GM23248 (cell line): ENCODE measurements at places on chromosomes 2 and 18. TPM values are rescaled to one million over a fixed set of nuclear protein-coding genes. Genes with fewer than 3 reads are reported as not detected.

GRCh38 chr2:30139131-30139870 is 7.5 kb upstream of the YPEL5 start:
- no peak overlapping the region for H3K27ac ChIP-seq
- H3K4me1 ChIP-seq, result no peaks in the 10 kb centered on the region
- no peak for DNase-seq
- no peaks in the 10 kb centered on the region for H3K36me3 ChIP-seq

DNA sequence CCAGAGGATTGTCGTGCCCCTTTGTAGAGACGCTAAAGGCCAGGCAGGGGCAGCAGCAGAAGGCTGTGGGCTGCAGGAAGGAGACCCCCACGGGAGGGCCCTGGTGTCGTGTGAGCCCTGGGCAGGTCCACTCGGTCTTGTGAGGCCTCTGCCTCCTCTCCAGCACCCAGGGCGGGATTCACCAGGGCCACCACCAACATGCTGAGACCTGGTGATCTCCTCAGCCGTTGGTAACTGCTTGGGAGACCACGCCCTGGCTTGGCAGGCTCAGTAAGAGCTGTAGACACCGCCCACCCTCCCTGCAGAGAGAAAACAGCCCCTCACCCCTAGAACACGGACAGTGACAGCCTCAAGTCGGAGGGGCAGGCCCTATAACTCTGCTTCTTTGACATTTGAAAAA is 21.1 kb downstream of the MBP start:
- no peak overlapping the region for H3K4me3 ChIP-seq
- DNase-seq, result no peak
- H3K27ac ChIP-seq, result no peak overlapping the region

DNA sequence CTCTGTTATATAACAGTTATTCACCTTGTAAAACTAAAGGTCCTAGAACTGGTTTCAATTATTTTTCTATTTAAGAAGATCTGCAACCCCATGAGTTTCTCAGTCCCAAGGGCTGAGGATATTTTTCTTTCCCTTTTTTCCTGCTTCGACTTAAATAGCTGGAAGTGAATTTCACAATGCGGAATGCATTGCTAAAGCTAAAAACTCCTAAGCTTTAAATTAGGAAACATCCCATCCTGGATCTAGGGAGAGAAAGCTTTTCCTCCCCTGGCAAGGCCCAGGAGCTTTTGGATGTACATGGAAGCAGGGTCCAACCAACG is 1.4 kb downstream of the RFX8 start:
- DNase-seq, result peak; percentile 70
- peaks cover 39% of the 10 kb centered on the region for H3K4me1 ChIP-seq
- H3K36me3 ChIP-seq, result no peaks in the 10 kb centered on the region
- no peaks in the 10 kb centered on the region for H3K27me3 ChIP-seq

- H3K27me3 ChIP-seq, result no peaks in the 10 kb centered on the region
- no peak overlapping the region for H3K4me3 ChIP-seq
- H3K4me1 ChIP-seq, result no peaks in the 10 kb centered on the region
- no peak for DNase-seq
These were observed 10.1 kb upstream of the STK17B start for GRCh38 chr2:196181484-196181883.

DNA sequence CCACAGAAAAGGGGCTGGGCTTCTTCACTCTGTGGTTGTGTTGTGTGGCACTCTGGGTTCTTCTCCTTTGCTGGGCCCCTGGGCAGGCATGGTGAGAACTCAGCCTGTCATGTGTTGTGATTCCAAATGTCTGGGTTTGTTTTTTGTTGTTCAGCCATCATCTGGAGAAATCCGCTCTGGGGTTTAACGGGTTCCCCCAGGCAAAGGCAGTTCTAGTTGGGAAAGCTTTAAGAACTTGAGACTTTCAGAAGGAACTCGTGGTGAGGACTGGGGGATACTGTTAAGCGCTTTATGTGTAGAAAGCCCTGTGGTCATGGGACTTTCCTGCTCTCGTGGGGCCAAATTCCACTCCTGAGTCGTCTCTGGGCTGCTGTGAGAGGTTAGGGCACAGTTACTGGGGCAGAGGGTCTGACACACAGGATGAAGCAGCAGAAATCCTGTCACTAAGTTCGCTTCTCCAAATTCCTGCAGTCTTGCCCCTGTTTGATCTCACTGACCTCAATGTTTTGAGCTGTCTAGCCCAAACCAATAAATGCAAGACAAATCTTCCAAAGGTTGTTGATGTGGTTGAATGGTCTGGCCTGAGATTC is 87.7 kb downstream of the RAPGEF4 start:
- DNase-seq, result no peak
- no peak overlapping the region for H3K4me3 ChIP-seq
- H3K27ac ChIP-seq, result no peak overlapping the region
- H3K27me3 ChIP-seq, result no peaks in the 10 kb centered on the region
- H3K36me3 ChIP-seq, result no peaks in the 10 kb centered on the region

- no peaks in the 10 kb centered on the region for H3K27me3 ChIP-seq
- peak; percentile 13 for DNase-seq
- H3K27ac ChIP-seq, result no peak overlapping the region
- no peaks in the 10 kb centered on the region for H3K4me1 ChIP-seq
- no peak overlapping the region for H3K4me3 ChIP-seq
These were observed 54.7 kb downstream of the FARP2 start for GRCh38 chr2:241410739-241411176.

DNA sequence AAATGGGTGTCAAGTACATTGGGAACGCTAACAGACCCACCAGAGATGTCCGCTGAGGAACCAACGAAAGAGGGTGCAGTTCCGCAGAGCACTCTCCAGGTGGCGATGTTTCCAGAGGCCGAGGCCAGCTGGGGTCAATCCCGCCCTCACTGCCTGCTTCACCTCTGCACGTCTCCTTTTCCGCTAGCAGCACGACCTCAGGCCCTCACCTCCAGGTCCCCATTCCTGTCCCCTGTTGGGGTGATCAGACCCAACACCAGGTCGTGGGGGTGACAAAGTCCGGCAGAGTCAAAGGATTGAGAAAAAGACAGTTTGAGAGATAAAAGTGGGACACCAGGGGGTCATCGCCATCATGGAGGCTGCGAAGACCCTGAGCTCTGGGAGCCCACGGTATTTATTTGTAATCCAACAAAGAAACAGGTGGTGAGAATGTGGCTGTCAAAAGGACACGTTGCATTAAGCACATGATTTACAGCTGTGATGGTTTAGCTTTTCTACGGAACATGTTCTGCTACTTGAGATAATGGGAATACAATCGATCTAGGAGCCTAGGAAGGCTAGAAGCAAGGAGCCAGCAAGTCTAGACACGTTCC is 27.3 kb downstream of the ZAP70 start:
- H3K4me1 ChIP-seq, result peaks cover 5% of the 10 kb centered on the region; the same call in 1 of the 2 replicates
- H3K27me3 ChIP-seq, result no peaks in the 10 kb centered on the region
- no peak overlapping the region for H3K27ac ChIP-seq
- H3K36me3 ChIP-seq, result no peaks in the 10 kb centered on the region
- peak; percentile 65 for DNase-seq

DNA sequence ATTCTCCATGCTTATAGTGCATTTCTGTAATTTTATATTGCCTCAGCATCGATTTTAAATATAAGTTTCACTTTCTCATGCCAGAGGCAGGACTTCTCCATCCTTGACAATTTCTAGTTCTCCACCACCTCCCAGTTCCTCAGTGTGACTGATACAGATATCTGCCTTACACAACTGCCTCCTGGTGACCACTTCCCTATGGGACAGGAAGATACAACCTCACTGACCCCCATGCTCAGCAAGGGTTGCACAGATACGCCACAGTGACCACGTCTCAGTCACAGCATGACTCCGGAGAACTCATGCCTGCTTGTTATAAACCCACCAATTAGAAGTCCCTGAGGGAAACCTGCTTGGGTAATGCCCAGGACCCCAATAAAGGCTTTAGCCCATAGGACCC is 284.0 kb upstream of the MC4R start:
- H3K27me3 ChIP-seq, result no peaks in the 10 kb centered on the region
- no peak for DNase-seq
- H3K27ac ChIP-seq, result no peak overlapping the region
- no peaks in the 10 kb centered on the region for H3K36me3 ChIP-seq
- no peaks in the 10 kb centered on the region for H3K4me1 ChIP-seq

DNA sequence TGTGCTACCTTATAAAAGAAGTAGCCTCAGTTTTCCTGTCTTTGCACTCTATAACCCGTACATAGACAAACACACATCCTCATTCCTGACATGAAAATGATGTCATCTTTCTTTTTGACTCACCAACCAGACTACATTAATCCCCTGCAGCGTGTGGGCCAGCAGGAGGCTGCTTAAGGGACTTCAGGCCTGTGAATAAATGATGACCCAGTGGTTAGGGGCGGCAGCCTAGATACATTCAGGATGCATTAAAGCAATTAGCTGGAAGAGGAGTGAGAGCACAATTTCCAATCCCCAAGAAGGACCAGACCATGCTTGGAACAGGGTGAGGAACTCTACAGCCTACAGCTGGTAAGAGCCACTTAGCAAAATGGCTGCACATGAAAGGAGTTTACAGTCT is 57.3 kb upstream of the KLF7 start:
- peaks cover 39% of the 10 kb centered on the region for H3K4me1 ChIP-seq
- H3K36me3 ChIP-seq, result no peaks in the 10 kb centered on the region
- H3K27me3 ChIP-seq, result no peaks in the 10 kb centered on the region
- peak; percentile 79 for DNase-seq

GRCh38 chr2:125745514-125745913 is 910.4 kb upstream of the GYPC start:
- no peaks in the 10 kb centered on the region for H3K4me1 ChIP-seq
- H3K27me3 ChIP-seq, result no peaks in the 10 kb centered on the region
- no peak overlapping the region for H3K4me3 ChIP-seq
- H3K36me3 ChIP-seq, result no peaks in the 10 kb centered on the region

DNA sequence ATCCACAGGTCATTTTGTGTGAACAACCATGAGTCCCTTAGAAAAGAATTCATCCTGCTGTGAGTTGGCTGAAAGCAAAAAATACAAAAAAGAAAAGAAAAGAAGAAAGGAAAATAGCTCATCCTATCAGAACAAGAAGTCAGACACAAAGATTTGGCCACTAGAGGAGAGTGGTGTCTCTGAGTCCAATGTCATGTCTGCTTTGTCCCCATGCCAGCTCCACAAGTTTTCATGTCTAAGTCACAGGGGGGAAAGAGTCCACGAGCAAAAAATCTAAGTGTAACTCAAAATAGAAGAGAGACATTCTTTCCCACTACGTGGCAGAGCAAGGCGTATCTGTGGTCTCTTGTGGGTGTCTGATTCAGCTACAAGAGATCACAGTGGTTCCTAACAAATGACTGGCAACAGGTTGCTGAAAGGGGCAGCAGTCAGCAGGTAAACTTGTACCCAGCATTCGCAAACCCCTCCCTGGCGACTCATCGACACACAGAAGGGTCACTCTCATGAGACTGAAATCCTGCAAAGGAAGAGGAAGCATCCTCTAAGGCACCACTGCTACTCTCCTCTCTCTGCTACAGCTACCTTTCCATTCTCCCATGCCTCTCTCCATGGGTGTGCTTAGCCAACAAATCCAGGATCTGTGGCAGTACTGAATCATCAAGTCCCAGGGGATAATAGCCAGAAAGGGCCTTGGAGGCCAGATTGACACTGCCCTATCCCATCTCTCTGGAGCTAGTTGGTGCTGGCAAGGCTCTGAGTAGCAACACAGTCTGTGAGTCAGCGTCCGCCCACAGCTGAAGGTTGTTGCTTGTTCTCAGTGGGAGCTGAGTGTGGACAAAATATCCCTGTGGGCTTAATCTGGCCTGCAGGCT is 123.0 kb upstream of the SLC39A10 start:
- no peaks in the 10 kb centered on the region for H3K36me3 ChIP-seq
- peak overlapping the region; percentile 79 for H3K4me3 ChIP-seq
- H3K27ac ChIP-seq, result peak overlapping the region; percentile 95
- no peaks in the 10 kb centered on the region for H3K27me3 ChIP-seq
- H3K4me1 ChIP-seq, result peaks cover 47% of the 10 kb centered on the region
- peak; percentile 99 for DNase-seq

- no peaks in the 10 kb centered on the region for H3K27me3 ChIP-seq
- H3K36me3 ChIP-seq, result no peaks in the 10 kb centered on the region
- no peak overlapping the region for H3K4me3 ChIP-seq
- no peak for DNase-seq
- no peak overlapping the region for H3K27ac ChIP-seq
These were observed 121.0 kb downstream of the ANKRD44 start for GRCh38 chr2:197189426-197190099.

The CUL3 gene
- total RNA-seq, result 34.0 and 47.8 TPM in 2 replicates

The MYO5B gene
- not detected in 2 replicates for total RNA-seq

The GPR35 gene
- 0.25 TPM in 1 of 2 replicates, not detected in the other for total RNA-seq

The MAPK4 gene
- 0.22 TPM in 1 of 2 replicates, not detected in the other for total RNA-seq

The SCN7A gene
- not detected in 2 replicates for total RNA-seq

The ANKRD23 gene
- 0.76 and 1.1 TPM in 2 replicates for total RNA-seq

The RAPGEF4 gene
- total RNA-seq, result 2.2 TPM in 1 of 2 replicates, not detected in the other

The LYG1 gene
- not detected in 2 replicates for total RNA-seq
